ENCODE measurements at places on chromosomes 7 and 10.

- peak; percentile 27 for DNase-seq
Observed at GRCh38 chr7:5088906-5089305, 43.2 kb downstream of the RBAK start.

DNA sequence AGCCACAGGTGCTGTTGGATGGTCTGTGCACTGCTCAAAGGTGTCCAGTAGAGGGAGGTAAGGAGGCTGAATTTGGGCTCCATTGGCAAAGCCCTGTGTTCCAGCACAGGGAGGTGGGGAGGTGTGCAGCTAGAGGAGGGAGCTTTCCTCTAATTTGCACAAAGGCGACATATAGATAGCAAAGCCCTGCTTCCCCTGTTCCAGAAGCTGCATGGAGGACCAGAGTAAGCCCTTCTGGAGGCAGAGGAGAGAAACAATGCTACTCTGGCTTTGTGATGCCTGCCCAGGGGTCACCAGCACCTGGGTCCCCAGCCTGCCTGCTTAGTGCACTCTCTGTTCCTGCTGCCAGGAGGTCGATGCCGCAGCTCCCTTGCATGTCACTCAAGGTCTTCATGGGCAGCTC is 3.4 kb upstream of the ARHGAP22 start:
- DNase-seq, result peak; percentile 89

- peak; percentile 19 for DNase-seq
Observed at GRCh38 chr7:151930695-151931094, 25.6 kb upstream of the GALNTL5 start.

GRCh38 chr10:92846-93245 is 42.4 kb upstream of the ZMYND11 start:
- DNase-seq, result peak; percentile 6

DNA sequence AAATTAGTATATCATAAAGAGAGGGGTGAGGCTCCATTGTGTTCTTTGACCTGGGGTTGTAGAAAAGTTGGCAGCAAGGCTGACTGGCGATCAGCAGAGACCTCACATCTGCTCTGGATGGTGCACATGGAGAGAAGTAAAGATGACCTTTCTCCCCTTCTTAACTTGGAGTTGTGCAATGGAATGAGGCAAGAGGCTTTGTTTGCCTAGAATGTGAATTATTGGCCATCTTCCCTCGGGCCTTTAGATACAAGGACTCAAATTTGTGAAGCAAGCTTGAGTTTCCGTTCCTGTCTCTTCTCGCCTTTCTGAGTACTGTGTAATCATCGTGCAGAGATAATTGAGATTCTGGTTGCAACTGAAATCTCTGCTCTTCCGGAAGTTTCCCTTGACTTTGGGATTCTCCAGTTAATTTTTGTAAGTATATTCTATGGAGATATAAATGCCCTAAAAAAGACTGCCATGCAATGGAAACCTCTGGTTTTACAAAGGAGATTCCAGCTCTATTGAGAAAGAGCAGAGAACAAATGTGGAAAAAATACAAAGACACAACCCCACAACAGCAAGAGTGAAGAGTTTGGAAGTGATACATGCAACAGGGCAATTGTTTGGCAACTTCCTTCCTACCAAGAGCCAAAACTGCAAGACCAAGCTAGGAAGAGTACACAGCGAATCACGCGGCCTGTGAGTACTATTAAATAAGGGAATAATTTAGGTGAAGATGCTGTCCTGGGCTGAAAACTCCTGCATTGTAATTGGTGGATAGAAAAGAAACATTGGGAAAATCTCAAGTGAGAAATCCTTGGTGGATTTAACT is 542.3 kb upstream of the NRP1 start:
- no peak for DNase-seq

DNA sequence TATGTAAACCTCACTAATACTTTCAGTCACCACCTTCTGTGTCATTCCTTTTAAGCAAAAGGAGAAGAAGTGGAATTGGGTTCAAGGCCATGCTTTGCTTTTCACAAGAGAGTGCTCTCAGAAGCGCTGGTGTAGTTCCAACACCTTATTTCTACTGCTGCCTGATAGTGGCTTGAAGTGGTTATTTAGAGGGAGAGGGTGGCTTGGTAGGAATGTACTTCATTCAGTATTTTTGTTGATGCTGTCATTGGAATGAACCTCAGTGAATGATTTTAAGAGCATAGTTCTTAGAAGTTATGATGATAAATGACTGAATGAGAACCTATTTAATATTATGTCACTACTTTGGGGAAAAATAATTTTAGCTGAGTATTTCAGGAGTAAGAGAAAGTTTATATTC is 396.7 kb downstream of the EXOC4 start:
- DNase-seq, result no peak

- DNase-seq, result no peak
Observed at GRCh38 chr10:61970182-61971002, 68.9 kb downstream of the ARID5B start.

- no peak for DNase-seq
Observed at GRCh38 chr10:122301055-122301810, 30.1 kb downstream of the BTBD16 start.

DNA sequence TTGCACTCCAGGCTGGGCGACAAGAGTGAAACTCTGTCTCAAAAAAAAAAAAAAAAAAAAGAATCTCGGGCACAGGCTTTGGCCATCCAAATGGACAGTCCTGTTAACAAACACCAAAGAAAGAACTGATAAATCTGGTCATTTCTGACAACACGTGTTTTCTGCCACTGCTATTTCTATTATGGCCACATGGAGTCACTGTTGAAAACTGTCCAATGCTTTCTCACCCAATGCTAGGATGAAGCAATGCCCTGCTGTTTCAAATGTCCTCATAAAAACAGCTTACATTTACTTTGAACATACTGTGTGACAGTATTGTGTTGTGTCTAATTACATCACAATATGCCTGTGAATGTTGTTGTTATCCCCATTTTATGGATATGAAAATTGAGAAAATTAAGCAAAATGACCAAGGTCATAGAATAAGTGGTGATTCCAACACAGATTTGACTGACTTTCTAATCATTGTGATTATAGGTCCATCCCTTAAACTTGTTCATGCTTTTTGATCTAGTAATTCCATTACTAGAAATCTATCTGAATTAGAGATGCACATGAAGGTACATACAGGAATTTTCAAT is 19.9 kb upstream of the MAP3K8 start:
- peak; percentile 68 for DNase-seq

DNA sequence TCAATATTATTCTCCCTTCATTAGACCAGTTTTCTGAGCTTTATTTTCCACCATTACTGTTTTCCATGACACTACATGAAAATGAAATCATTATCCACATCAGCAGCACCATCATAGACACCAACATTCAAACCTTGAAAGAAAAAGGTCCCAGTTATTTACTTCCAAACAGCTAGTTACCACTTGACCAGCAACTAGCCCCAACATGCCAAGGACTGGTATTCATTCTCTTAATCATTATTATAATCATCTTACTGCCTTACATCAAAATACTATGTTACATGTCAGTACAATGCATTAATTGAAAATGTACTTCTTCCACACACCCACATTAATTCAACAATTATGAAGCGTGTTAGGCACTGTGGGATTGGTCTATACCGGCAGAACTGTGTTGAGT is 199.4 kb downstream of the TSPAN12 start:
- no peak for DNase-seq

DNA sequence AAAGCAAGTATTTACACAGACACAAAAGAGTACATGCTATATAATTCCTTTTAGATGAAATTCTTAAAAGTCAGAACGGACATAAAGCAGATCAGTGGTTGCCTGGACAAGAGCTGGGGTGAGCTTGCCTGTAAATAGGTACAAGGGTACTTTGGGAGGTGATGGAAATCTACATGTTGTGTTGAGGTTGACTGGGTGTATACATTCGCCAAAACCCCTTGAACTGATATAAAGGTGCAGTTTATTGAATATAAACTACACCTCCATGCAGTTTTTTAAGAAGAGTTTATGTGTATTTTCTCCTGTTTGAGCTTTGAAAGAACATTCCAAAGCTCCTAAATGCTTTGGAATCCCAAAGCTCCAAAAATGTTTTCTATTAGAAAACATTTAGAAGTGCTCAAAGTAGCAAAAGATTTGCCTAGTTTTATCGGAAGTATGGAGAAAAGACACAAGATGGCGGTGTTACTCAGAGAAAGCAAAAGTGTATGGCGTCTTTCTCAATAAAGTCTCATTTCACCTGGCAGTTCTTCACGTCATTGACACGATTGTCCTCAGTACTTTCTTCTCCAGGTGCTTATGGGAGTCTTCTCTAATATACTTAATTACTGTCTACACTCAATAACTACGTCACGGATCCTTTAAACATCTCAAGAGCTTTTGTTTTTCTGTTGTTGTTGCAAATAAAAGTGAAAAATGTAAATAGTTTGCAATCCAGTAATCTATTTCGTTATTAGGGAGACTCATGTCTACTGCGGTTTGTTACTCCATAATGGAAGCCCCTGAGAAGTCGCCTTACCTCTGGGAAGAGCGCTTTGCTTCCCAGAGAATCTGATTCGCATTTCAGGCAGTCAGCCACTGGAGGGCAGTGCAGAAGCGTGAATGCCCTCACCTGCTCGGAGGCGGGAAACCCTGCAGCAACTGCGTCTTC is 14.7 kb upstream of the SEC61G start:
- DNase-seq, result peak; percentile 94

DNA sequence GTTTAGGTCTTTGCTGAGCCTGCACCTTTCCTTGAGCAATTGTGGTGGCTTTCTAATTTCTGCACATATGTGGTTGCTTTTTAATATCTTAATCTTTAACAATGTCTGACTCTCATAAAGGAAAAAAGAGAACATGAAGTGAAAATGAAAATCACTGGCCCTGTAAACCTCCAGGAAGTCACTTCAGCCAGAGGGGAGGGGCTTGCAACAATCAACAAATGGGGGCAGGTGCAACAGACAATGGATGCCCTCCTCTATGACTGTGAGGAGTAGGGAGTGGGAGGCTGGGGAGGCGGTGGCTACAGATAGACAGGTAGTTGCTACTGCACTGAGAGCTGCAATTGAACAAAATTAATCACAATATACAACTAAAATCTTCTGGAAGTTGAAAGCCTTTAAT is 1377.4 kb downstream of the XPNPEP1 start:
- peak; percentile 40 for DNase-seq

- DNase-seq, result no peak
Observed at GRCh38 chr10:132878091-132878729, 64.2 kb downstream of the CFAP46 start.

DNA sequence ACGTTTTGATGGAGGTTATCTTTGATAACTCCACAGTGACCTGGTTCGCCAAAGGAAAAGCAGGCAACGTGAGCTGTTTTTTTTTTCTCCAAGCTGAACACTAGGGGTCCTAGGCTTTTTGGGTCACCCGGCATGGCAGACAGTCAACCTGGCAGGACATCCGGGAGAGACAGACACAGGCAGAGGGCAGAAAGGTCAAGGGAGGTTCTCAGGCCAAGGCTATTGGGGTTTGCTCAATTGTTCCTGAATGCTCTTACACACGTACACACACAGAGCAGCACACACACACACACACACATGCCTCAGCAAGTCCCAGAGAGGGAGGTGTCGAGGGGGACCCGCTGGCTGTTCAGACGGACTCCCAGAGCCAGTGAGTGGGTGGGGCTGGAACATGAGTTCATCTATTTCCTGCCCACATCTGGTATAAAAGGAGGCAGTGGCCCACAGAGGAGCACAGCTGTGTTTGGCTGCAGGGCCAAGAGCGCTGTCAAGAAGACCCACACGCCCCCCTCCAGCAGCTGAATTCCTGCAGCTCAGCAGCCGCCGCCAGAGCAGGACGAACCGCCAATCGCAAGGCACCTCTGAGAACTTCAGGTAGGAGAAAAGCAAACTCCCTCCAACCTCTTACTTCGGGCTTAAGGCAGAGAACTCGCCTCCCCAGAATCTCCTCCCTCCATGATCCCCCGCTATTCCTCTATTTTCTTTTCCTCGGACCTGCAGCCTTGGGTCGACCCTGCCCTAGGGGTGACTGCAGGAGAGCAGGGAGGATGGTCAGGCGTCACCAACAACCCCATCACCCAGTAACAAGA is at the start of gene SERPINE1:
SERPINE1 (plus strand) TSS at position 454 of the 809 bp plus-strand sequence. CDS start 1,290 bp downstream, outside the sequence.
- DNase-seq, result peak; percentile 82

DNA sequence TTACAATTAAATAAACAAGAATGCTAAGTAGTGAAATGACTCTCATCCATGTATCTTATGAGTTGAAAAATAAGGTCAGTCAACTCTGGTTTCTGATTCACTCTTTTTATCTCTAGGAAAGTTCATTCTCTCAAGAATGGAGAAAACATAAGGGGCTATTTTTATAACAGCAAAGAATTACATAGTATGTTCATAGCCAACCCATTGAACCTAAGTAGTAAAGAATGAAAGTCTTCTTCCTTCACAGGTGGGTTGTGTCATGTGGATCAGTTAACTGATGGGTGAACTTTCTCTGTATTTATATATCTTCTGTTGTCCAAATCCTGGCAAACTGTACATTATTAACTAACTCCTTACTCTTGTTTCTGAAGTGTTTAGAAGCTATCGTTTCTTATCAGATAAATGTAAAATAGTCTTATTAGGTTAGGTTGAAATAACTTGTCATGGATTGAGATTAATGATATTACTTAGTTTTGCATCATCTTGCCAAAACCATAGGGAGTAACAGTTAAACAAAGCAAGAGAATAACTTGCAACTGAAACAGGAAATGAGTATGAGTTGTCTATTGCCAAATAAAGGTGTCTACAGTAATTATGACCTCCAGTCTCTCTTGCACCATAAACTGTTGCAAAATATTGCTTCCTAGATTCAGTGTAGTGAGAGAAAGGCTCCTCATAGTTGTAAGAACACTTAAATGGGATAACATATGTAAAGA is 86.8 kb downstream of the ANKRD7 start:
- no peak for DNase-seq

DNA sequence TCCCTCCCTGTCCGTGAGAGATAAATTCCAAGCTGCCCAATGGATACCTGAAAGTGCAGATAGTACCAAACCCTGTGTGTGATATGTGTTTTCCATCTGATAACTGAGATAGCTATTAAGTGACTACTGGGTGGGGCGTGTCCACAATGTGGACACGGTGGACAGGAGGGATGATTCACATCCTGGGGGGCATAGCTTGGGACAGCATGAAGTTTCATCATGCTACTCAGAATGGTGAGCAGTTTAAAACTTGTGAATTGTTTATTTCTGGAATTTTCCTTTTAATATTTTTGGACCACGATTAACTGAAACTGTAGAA is 158.6 kb downstream of the CREB5 start:
- DNase-seq, result no peak

- no peak for DNase-seq
Observed at GRCh38 chr7:13466874-13467547, 522.5 kb downstream of the ETV1 start.

- DNase-seq, result peak; percentile 9
Observed at GRCh38 chr7:29765490-29765889, 40.8 kb upstream of the WIPF3 start.

DNA sequence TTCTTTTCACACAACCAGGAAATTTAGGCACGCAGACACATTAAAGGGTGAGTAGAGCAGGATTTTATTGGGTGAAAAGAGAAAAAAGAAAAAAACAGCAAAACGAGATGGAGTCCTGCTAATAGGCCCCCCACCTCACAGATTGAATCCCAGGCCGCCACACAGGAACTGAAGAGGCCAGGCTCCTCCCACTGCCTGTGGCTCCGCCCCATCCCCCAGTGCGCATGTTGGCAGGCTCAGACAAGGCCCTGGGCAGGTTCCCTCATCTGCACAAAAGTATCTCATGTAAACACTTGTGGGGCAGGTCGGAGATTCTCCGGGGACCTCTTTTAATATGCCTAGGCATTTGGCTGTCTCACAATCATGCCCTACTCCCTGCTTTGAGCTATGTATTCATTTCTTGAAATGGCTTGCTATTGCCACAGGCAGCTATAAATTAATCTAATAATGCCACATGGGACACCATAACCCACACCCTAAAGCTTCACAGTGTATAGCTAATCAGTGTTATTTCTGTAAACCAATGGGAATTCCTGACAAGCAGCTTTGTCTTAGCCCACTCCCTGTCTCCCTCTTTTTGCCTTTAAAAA is 76.2 kb upstream of the KIF5B start:
- DNase-seq, result peak; percentile 62

Measured in GM23338 (cell line).